Left forelimb (tissue), 1 donor: ENCODE measurements at places on chromosomes 5 and 9.

GRCh38 chr5:126808521-126808988, 31.6 kb downstream of the LMNB1 start:
- no peak for DNase-seq

GRCh38 chr5:40082313-40082712, 597.4 kb upstream of the PTGER4 start:
- no peak for DNase-seq

DNA sequence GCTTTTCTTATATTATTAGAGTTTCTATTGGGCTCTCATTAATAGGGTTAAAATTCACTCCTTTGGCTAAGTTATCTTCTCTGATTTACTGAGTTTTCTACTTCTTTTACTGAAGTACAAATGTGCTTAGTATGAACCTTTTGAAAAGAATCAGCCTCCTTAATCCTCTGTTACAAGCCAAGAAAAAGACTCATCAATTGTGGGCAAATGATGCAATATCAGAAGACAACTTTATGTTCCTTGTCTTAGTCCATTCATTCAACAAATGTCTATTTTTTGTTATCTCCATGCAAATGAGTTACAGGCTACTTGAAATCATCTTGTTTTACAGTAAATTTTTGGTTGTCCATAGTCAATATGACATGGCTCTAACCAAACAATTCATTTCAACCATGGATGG, 40.3 kb downstream of the SNCAIP start:
- DNase-seq, result no peak

DNA sequence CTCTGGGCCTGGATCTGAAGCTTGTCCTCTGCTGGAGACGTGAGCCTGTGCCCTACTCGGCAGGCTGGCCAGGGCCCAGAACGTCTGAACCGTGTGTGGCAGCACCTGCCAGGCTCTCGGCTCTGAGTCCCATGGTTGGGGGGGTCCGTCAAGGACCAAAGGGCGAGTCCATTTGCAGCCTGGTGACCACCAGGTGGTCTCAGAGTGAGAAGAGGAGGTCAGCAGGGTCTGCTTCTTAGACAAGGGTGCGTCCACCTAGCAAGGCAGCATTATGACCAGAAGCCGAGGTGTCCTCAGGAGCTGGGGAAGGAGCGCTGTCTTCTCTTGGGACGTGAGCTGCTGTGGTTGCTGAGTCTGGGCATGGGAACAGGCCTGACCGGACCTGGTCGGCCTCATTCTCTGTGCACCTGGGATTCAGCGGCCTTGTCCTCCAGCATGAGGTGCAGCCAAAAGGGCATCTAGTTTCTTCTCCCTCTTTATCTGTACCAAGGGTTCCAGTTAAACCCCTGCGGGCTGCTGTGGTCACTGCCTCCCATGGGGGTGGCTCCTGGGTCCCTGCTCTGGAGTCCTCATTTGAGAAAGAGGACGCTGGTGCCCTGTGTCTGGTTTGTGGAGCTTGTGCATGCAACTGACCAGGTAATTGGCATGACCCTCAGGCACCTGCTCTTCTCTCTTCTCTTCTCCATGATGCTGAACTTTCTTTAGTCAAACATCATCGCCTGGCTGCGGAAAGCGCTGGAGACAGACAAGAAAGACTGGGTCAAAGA, 14.4 kb downstream of the EXOC3 start:
- peak; percentile 28 for DNase-seq

DNA sequence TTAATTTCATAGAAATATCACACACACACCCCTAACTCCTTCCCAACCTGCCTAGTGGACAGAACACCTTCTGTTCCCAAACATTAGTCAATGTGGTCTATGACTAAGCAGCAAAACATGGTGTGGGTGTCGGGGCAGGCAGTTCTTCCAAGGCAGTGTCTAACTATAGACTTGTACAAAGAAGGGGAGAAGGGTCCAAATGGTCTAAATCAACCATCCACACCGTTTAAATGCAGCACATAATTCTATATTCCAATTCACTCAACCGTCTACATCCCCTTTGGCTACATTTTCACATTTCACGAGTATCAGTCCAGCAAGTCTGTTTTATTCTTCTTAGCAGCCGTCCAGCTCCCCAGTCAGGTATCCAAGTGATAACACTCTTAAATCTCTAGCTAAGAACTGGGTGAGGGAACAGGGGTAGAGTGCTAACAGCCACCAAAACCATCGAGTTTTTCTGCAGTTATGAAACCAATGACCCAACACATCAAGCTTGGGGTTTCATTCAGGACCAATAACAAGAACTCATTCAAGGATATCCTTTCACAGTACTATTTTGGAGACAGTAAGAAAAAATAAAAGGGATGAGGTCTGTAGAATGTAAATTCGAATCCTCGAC, 3.3 kb downstream of the ZNF608 start:
- no peak for DNase-seq

DNA sequence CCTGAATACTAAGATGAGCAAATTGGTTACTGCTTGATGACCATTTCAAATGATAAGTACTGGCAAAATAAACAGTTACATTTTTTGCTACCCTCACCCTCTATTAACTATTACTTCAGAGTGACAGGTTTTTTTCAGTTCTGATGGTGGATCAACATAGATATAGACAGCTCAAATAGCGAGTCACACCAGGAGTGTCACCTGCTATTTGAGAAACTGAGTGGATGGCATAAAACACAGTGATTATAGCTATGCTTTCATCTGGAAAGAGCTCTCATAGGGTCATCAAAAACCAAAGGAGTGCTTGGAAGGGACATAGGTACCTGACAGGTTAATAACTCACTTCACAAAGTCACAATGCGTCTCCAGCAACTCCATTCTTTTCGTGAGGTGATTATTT, 244.5 kb upstream of the C9orf72 start:
- DNase-seq, result no peak

DNA sequence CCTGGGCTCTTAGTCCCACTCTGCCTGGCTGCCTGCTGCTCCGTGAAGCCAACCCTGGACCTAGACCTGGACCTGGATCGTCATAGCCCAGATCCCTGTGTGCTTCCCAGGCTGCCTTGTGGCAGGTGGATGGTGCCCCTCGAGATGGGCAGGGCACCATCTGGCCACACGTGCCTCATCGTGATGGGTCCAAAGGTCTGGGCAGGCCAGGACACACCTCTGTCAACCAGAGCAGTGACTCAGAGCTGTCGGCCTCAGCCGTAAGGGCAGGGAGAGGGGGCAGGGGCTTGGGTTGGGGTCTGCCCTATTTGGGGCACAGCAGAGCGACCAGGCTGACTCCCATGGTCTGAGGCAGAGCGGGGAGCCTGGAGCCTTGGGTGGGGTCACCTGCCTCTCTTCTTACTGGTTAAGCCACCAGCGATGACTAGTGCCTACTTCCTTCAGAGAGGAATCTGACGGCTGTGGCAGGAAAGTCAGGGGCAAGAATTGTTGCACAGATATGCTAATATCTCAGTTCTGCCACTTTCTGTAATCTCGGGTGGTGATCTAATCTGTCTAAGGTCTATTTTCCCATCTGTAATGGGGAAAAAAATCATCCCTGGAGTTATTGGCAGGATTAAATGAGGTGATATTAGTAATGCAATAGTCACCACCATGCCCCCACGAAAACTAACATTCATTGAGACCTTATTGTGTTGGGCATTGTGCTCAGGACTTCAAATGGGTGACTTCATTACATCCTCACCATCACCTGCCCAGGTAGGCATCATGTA, 3.2 kb upstream of the CDHR2 start:
- no peak for DNase-seq

DNA sequence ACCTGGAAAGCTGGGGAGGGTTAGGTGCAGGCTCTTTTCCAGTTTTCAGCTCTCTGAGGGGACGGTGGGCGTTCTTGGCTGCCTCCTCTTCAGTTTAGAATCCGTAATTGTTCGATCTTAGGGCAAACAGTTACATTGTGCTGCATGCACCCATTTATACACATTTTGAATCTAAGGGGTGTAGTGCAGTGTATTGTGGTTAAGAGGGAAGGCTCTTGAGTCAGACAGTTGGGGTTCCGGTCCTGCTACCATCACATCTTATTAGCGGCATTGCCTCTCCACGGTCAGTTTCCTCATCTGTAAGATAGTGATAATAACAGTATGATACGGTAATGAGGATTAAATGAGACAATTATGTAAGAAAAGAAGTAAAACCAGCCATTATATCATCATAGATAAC, 625 bp downstream of the EXOSC2 start:
- DNase-seq, result no peak

- DNase-seq, result no peak
These were observed 1.4 kb downstream of the RAPGEF1 start for GRCh38 chr9:131738293-131739132.

GRCh38 chr5:142669477-142669876, 16.4 kb downstream of the FGF1 start:
- no peak for DNase-seq

DNA sequence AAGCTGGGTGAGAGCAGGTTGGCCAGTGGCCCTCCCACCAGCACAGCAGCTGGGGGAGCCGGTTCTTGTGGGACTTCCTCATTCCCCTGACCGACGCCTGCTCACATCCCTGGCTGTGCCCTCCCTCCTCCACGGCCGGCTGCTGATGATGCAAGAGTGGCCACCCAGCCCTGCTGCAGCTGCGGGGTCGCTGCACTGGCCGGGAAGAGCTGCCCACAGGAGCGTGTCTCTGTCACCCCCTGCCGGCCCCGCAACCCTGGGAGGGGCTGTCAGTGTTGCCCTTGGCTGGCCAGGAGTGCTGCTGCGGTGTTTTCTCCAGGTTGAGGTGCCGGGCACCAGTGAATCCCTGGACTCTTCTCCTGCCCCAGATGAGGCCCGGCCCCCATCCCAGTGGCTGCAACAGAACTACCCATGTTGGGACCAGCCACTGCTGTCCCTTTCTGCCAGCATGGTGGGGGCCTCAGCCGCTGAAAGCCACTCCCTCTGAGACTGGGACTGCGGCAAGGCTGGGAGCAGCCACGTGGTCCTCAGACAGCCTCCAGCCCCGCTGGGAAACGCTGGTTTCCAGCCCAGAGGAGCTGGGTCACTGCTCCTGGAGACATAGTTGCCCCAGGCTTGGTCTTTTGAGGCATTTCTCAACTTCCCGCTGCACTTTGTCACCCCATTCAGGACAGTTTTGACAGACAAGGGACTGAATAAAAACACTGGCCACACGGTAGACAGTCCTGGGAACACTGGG, 739 bp downstream of the CARD9 start:
- DNase-seq, result no peak

DNA sequence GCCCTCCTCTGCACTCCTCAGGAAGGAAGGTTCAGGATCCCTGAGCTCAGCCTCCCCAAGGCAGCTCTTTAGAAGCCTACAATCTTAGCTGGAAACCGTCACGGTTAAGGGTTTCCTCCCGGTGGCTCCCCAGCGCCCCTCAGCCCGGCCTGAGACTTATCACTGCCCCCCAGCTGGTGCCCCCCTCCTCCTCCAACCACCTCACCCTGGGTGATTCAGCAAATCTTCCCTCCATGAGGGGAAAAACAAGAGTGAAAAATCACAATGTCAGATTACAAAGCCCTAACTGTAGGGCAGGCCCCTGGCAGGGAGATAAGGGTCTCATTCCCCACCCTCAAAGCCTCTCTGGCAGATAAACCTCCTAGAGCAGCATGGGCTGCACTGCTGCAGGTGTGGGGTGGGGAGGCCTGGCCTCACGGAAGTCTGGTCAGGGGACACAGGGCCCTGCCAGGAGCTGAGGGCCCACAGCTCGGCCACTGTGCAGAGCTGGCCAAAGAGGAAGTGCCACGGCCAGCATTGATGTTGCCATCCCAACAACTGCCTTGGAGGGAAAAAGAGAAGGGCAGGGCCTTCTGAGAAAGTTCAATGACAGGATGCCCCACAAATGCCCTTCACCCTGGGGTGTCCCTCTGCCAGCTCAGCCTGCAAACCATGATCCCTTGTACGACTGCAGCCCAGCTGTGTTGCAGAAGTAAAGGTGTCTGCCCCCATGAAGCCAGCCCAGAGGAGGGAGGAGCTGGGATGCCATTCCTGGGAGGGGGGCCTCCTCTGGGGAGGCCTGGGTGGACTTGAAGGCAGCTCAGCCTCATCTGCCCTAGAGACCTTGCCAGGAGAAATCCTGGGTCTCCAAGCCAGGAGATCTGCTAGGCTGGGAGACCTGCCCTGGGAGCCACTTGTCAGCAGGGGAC, 25.9 kb downstream of the GFI1B start:
- DNase-seq, result no peak

- peak; percentile 74 for DNase-seq
These were observed 29.3 kb downstream of the PTPA start for GRCh38 chr9:129140397-129141065.

DNA sequence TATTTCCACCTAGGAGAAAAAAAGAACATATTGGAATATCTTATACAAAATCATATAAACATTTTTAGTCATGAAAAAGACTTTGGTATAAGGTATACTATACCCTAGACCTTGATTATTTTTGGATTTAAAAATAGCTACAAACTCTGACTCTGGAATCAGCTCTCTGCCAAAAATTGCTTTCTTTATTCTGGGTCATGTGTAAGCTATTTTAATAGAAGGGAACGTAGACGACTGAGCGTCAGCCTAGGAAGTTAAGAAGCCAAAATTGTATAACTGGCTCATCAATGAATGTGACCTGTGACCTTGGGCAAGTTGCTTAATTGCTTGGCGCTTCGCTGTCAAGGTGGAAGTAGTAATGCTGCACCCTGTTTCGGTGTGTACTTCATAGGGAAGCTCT, 157.1 kb downstream of the PARP8 start:
- no peak for DNase-seq

DNA sequence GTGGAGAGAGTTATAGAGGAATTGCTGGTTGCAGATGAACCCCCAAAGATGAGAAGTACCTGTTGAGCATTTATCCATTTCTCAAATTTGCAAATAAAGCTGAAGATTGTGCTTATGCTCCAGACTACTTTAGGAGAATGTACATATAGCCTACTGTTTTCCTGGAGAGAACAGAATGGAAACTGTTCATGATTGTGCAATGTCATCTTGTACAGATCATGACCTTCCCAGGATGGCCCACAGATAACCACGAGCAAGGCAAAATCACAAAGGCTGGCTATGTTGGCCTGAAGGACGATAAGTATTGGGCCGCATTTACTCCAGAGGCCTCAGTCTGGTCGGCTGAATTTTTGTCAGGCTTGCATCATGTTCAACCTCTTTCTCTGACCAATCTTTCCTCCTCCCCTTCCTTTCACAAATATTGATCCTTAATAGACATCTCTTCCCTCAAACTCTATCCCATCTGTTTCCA, 28.5 kb upstream of the RICTOR start:
- no peak for DNase-seq

- DNase-seq, result no peak
These were observed 298.3 kb upstream of the TNC start for GRCh38 chr9:115416299-115416698.

- DNase-seq, result no peak
These were observed 36.3 kb downstream of the VCP start for GRCh38 chr9:35035851-35036701.

GRCh38 chr5:132387640-132388117, 18.2 kb downstream of the SLC22A5 start:
- DNase-seq, result no peak

GRCh38 chr5:77885519-77885918, 109.4 kb upstream of the TBCA start:
- no peak for DNase-seq

GRCh38 chr5:147361441-147362175, 126.8 kb downstream of the STK32A start:
- no peak for DNase-seq

DNA sequence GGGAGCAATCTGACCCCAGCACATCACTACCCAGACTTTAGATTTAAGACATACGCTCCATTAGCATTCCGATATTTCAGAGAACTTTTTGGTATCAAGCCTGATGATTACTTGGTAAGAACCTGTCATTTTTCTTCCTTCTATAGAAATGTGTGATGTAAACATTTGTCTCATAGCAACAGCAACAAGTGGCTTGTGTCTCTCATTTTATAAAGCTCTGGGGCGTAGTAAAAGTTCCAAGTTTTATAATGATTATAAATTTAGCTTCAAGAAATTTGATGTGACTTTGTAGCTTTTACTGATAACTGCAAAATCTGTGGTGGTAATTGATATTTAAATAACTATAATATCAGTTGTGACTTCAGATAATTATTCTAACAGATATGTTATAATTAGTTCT, 137.2 kb downstream of the PRKACG start:
- no peak for DNase-seq
